ENCODE measurements at places on chromosomes 16 and 17.

DNA sequence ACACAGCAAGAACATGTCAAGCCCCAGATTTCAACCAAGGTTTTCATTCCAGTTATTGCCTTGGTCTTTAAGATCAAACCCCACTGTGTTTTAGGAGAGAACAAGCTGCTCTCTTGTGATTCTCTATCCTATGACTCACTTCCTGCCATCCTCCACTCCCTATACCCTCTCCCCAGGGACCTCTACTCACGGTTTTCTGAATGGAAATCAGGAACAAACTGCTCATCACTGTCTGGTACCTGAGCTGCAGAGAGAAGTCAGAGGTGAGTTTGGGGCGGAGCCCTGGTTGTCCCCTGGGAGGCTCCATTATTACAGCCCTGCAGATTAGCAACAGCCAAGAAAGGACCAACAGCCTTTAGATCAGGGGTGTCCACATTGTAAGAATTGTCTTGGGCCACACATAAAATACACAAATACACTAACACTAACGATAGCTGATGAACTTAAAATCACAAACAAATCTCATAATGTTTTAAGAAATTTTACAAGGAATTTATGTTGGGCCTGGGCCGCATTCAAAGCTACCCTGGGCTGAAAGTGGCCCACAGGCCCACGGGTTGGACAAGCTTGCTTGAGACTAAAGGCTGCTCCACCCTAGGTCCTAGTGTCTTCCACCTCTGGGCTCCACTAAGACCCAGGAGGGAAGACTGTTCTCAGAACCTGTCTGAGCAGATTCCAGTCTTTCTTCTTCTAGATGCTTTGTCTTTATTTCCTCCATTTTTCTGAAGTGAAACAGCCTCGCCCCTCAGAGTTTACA, 9.7 kb downstream of the ETV4 start:
- no peak for DNase-seq

- no peak for DNase-seq
Observed at GRCh38 chr16:31464781-31465260, 5.5 kb downstream of the ARMC5 start.

DNA sequence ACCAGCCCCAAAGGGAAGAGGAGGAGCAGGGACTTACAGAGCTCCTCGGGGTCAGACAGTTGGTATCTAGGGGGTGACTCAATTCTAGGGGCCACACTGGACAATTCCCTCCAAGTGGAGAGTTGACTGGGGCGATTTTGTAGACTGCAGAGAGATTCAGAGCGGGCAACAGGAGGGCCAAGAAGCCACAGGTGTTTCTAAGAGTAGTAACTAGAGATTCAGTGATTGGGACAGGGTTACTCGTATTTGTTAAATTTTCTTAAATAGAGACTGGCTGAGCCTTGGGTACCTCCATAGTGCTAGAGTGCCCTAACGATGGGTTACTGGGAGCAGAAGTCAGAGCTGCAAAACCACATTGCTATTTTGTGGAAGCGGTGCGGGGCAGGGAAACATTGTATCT, 3.3 kb upstream of the INPP5K start:
- DNase-seq = no peak

DNA sequence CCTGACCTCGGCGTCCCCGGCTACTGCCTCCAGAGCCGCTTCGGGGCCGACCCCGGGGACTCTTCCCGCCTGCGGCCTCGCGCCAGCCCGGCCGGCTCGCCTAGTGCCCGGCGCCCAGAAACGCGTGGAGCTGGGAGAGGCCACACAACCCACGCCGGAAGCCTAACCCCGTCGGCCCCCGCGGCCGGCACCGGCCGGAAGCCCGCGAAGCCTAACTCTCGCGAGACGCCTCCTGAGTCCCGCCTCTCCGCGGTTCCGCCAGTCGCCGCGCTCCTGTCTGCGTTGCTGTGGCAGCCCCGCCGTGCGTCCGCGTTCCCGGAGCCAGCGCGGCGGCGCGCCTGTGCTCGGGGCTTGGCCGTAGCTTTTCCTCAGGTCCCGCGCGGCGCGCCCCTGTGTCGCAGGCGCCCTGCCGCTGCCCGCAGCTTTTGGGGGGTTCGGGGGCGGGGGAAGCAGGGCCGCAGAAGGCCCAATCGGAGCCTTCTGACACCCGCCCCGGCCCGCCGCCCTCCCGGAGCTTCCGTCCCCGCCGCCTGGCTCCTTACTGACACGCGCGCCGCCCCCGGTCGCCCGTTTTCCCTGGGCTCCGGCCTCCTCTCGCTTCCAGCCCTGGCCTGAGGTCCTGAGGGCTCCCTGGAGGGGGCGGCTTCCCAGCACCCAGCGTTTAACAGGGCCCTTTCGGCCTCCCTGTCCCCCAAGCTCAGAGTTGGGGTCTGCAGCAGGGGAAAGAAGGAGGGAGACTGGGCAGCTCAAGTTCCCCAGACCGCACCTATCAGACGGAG, 21.7 kb downstream of the NPTX1 start:
- peak; percentile 88 for DNase-seq

DNA sequence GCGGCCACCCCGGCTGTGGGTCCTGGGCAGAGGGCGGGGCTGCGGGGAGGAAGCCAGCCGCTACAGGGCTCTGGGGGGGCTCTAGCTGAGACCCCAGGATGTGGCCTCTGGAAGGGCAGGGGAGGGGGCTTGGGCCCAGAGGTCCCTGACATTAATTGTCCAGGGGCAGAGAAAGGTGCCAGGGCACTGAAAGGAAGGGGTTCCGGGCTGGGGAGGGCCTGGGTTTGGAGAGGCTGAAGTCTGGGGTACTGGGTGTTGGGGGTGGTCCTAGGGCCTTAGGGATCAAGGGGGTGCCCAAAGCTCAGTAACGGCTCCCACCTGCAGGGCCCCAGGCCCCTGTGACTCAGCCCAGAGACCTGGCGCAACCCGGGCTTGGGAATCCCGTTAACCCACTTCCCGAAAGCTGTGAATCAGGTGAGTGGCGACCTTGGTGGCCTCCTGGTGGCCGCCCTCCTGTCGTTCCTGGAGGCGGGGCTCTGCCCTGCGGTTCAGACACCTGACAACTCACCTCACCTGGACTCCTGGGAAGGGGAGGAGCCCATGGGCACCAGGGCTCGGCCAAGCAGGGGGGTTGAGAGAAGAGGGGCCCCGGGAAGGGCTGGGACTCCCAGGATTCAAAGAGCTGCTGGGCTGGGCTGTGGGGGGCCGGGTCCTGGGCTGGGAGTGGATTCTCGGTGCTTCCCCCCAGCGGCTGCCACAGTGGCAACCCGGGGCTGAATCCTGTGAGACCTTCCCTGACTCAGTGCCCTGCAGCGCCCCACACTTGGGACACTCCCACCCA, 465 bp upstream of the PRSS22 start:
- no peak for DNase-seq

DNA sequence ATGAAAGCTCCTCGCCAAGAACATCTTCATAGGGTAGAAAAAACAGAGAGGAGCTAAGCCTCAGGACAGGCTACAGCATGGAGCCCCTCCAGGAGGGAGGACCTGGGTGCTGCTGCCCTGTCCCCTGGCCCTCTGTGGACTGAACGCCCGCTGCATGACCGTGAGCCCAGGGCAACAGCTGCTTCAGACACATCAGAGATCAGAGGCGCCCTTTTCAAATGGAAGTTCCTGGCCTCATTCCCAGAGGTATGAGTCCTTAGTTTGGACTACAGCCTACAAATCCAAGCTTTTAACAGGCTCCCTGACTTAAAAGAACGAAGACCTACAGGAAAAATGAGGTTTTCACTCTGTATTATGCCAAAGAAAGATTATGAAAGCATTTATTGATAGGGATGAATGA, 48.5 kb downstream of the ZNF18 start:
- no peak for DNase-seq

GRCh38 chr16:21611198-21611555, 11.8 kb downstream of the METTL9 start:
- no peak for DNase-seq

- no peak for DNase-seq
Observed at GRCh38 chr17:35750526-35751395, 2.3 kb downstream of the GAS2L2 start.

DNA sequence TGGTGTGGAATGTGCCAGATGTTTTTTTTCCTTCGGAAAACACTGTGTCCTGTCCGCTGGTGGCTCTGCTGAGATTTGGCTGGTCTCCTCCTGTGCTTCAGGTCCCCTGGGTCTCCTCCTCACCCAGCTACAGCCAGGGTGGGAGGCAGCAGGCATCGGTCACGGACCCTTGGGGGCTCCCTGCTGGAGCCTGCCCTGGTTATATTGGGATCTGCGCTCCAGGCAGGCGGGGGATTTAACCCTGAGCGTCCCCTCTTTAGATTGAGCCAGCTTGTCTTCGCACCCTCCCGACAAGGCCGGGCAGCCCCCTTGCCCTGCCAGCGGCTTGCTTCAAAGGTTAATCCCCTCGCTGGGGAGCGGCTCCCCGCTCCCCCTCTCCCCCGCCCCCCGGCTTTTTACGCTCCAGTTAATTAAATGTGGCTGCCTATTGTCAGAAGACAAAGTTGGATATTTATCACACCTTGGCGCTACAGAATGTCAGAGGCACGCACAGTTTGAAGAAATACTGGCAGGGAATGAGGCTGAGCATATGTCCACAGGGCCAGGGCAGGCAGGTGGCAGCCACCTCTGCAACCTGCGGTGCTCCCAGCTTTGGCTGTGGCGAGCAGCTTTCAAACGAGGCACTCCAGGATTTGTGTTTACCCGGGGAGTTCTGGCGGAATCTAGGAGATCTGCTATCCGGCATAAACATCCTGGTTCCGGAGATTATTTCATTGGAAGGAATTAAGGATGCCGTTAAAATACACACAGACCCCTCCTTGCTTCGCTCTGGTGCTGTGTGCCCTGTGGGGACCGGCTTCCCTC, 38.2 kb upstream of the GSE1 start:
- no peak for DNase-seq

GRCh38 chr16:28513484-28514181, 7.0 kb upstream of the IL27 start:
- no peak for DNase-seq

DNA sequence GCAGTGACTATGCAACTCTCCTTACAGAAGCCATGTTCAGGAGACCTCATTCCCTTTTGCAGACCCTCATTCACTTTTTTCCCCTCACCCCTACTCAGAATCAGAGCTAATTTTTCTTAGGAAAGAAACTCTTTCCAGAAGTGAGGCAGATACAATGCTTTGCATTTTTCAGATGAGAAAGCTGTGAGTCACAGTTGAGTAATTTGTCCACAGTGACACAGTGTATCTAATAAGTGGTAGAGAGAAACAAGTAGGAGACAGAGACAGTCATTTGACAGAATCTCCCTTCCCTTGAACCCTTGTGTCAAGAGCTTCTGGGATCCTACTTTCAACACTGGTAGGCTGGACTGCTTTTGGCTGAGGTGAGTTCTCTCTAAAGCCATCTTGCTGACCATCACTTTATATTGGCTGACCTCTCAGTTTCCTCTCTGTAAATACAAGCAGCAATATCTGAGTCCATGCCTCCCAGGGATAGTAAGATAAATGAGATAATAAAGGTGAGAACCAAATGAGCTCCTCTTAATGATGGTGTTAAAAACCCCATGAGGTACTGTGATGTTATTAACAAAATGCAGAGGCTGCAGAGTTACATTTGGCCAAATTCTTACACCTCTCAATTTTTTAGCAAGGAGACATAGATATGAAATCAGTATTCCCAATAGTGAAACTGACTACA, 130.8 kb downstream of the CA10 start:
- DNase-seq = no peak

Measured in effector CD8-positive, alpha-beta T cell (primary cell).